RPMI8226 (cell line): ENCODE measurements at places on chromosomes 13 and 19.

GRCh38 chr19:47497050-47497766, 13.2 kb upstream of the KPTN start:
- no peak for DNase-seq

GRCh38 chr19:45717983-45718650, 12.6 kb downstream of the FBXO46 start:
- DNase-seq = no peak

DNA sequence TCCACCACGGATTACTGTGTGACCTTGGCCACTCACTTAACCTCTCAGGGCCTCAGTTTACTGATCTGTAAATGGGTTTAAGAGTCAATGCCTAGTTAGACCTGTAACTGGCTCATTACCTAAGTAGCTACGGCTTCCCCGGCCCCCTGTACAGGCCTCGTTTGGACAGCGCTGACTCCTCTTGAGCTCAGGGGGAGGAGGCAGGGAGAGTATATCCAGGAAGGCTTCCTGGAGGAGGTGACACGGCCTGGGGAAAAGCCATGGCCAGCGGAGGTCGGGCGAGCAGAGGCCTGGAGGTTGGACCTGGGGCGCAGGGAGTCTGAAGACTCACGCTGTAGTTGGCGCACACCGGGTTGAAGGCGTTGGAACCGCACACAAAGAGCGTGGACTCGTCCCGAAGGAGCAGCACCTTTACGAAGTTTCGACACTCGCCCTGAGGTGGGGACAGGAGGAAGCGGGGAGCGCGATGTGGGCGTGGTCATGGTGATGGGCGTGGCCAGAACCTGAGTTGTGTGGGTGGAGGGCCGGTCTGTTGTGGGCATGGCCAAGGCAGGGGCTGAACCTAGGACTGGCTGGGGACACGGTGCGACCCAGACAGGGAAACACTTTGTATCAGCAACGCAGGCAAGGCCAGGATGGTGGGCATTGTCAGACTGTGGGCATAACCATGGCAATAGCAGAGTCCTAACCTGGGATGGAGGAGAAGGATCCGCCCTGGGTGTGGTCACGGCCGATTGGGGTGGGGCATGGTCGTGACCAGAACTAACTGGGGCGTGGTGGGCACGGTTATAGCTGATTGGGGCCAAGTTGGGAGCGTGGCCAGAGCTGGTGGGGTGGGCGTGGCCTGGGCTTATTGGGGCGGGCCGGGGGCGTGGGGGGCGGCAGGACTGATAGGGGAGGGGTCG, 3.6 kb downstream of the SEMA6B start:
- no peak for DNase-seq

DNA sequence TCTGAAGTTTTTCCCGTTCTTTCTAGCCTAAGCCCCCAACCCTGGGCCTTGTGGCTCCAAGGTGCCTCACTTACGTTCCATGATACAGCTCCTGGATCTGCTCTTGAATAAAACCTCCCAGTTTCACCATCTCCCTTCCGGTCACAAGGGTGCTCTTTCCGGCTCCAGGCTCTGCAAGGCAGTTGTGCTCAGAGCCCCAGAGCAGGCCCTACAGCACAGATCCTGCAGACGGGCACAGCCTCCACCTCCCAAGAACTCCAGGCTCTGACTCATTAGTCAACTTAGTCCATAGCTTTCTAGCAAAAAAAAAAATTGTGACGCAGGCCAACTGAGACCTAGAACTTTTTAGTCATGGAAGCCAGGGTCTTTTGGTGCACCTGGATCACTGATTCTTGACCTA, 33.9 kb upstream of the SLC7A10 start:
- DNase-seq = no peak

GRCh38 chr13:100674572-100674871, at the start of gene TMTC4:
TMTC4 (minus strand) TSS chr13:100674795; CDS start chr13:100670362, 4,433 bp downstream.
- DNase-seq = no peak

DNA sequence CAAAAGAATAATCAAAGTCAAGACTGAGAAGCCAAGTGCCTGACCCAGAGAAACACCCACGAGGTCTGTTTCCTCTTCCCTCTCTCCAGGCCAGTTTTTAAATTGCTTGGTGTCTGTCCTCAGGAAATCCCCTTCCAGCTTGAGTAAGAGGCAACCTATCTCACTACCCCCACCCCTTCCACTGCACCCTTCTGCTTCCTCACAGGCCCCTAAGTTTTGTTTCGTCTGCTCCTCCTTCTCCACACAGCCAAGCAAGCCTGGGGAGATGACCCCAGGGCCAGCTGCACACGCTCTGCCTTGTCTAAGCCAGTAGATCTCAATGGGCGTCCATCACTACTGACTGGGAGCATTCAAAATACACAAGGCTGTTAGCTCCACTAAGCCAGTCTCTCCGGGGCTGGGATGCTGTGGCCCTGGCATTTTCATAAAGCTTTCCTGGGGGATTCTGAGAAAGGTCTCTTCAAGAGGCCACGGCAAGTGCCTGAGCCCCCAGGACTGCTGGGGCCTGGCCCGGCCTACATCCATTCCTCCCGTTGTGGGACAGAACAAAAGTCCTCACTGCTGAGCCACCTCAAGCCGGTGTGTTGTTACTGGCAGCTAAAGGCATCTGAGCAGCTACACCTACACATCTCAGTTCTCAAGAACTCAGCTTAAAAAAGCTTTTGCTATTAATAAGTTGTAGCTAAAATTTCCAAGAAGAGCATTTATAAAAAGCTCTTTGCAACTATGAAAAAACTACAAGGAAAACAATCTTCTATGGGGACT, 14.9 kb upstream of the IL4I1 start:
- no peak for DNase-seq

GRCh38 chr13:111249637-111250360, 70.6 kb upstream of the TEX29 start:
- no peak for DNase-seq

DNA sequence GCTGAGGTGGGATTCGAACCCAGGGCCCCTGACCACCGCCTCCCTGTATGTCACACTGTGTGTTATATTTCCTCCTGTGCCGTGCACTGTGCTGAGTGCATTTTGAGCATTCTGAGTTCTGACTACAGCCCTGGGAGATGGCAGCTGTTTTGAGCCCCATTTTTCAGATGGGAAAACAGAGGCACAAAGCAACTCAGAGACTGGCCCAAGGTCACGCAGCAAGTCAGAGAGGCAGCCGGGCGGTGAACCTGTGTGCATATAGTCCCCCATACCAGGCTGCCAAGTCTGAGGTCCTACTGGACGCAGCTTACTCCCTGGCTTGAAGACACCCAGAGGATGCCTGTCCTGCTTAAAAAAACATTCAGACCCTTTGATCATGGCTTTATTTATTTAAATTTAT, 17.7 kb downstream of the MYH14 start:
- DNase-seq = no peak

DNA sequence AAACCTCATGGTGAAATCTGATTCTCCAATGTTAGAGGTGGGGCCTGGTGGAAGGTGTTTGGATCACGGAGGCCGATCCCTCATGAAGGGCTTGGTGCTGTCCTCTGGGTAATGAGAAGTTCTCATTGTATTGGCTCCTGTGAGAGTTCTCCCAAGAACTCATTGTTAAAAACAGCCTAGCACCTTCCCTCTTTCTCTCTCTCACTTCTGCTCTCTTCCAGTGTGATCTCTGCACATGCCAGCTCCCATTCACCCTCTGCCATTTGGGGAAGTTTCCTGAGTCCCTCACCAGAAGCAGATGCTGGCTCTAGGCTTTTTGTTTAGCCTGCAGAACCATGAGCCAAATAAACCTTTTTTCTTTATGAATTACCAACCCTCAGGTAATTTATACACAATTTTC, 3.1 kb upstream of the SUCLA2 start:
- DNase-seq = no peak

- no peak for DNase-seq
Measured at GRCh38 chr19:14575428-14575980, 3.6 kb upstream of the NDUFB7 start.

GRCh38 chr19:42658076-42658475, 63.4 kb upstream of the CEACAM8 start:
- no peak for DNase-seq

GRCh38 chr19:39710333-39710890, 6.1 kb downstream of the LGALS14 start:
- no peak for DNase-seq

DNA sequence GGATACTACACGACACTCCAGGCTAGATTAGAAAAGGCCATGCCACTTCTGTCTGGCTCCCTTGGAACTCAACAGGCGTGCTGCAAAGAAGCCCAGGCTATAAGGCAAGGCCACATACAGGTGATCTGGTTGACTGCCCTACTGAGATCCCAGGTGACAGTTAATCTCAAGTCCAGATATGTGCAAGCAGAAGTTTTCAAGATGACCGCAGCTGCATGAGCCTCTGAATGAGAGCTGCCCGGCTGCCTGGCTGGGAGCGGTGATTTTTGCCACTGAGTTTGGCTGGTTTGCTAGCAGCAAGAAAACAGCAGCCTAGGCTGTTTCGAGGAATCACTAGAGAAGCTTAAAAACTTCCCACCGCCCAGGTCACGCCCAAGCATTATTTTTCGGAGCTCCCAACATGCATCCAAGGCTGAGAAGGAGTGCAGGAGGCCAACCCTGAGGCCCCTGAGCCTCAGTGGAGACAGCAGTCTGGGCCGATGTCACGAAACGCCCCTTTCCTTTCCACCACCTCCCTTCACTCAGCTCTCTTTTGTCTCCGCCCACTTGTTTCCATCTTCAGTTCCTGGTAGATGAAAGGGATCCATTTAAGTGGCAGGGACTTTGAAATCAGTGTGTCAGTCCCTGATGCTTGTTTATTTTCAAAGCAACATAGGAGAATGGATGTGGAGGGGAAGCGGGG, 14.0 kb upstream of the URI1 start:
- DNase-seq = no peak

GRCh38 chr19:678791-679388, 2.7 kb downstream of the FSTL3 start:
- DNase-seq = no peak

DNA sequence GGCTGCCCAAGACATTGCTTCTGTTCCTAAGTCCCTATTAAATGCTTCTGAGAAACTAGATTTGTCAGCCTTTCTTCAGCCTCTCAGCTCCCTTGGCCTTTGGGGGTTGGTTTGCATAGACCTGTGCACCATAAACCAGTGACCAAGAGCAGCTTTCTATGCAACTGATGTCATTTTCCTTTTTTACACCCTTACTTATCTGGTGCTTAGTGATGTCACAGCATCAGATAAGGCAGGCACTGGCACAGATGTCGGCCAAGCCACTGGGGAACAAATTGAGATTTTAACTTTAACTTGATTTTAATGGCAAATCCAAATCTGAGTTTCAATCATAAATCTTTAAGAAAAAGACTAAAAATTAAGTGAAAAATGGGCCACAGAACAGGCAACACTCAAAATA, 59.8 kb downstream of the RUBCNL start:
- no peak for DNase-seq

- DNase-seq = no peak
Measured at GRCh38 chr19:29587518-29587986, 18.5 kb upstream of the POP4 start.

- DNase-seq = no peak
Measured at GRCh38 chr13:109680930-109681329, 105.5 kb downstream of the IRS2 start.

DNA sequence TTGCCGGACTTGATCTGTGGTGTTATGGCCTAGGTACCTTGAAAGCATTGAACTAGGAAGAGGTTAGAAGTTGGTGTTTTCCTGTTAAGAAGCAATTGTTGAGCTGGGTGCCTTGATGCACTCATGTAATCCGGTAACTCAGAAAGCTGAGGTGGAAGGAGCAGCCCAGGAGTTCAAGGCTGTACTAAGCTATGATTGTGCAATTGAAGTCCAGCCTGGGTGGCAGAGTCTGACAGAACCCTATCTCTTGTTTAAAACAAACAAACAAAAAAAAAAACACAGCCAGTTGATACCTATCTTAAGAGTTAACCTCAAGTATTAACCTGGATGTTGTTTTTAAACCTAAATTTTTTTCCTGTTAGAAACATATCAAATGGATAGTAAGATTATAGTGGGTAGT, 19.3 kb downstream of the SAFB start:
- DNase-seq = no peak

DNA sequence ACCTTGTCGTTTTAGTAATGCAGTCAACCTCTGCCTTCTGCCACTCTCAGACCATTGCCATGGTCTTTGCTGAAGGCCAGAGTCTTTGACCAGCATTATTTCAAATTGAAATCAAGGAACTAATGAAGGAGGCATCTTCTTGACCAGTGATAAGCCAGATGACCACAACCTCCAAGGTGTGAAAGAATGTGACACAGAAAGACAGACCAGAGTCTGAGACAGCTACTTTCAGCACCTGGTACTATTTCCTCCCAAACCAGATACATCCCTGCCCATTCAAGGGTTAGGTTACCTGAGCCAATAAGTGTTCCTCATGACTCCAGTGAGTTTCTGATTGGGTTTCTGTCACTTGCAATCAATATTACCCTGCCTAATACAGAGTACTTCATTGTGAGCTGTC, 20.3 kb upstream of the RNASEH2B start:
- no peak for DNase-seq

DNA sequence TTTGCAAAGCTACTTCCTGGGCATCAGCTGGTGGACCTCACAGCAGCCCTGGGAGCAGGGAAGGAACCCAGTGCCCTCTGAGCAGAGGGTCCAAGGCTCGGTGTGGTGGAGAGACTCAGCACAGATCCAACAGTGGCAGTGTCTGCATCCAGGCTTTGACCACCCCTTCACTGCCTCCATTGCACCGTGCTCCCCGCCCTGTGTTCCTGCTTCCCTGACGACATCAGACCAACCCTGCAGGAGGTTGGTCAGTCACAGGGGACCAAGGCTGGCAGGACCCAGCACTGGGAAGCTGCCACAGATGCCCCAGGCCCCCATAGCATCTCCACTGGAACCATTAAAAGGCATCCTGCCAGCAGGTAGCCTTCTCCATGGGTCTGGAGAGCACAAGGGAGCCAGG, 7.8 kb upstream of the VSTM2B start:
- DNase-seq = no peak

- DNase-seq = no peak
Measured at GRCh38 chr13:111919286-111919685, 147.7 kb upstream of the SOX1 start.

GRCh38 chr13:72985610-72986009, 73.2 kb upstream of the KLF5 start:
- DNase-seq = no peak

GRCh38 chr19:7857727-7858108, 16.5 kb downstream of the PRR36 start:
- DNase-seq = no peak

- no peak for DNase-seq
Measured at GRCh38 chr19:45677351-45678230, 9.6 kb downstream of the GIPR start.

DNA sequence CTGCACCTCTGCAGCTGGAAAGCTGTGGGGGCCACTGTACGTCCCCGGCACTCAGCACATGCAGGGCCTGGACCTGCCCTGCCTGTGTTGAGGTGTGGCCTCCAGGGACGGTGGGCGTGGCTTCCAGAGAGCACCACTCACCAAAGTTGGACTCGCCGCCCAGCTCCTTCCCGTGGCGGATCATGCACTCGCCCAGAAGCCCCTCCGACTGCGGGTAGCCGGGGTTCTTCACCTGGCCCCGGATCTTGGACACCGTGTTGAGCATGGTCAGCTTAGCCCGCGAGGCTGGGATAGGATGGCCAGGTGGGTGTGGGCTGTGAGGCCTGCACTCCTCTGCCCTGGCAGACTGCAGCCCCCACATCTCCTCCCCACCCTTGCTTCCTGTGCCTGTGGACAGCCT, 22.0 kb downstream of the MPND start:
- no peak for DNase-seq

GRCh38 chr13:95505986-95506385, 46.5 kb upstream of the CLDN10 start:
- DNase-seq = no peak

- DNase-seq = no peak
Measured at GRCh38 chr13:71593566-71593965, 273.4 kb downstream of the DACH1 start.
